ENCODE measurements at places on chromosomes 2 and 18.

GRCh38 chr2:181991171-181991885 lies 5.7 kb downstream of the PPP1R1C start:
- ATAC-seq: no peak

- ATAC-seq: no peak
Measured at GRCh38 chr2:175054340-175054739, 49.2 kb upstream of the CHN1 start.

GRCh38 chr2:64168756-64169155 lies 24.5 kb upstream of the PELI1 start:
- no peak for ATAC-seq

DNA sequence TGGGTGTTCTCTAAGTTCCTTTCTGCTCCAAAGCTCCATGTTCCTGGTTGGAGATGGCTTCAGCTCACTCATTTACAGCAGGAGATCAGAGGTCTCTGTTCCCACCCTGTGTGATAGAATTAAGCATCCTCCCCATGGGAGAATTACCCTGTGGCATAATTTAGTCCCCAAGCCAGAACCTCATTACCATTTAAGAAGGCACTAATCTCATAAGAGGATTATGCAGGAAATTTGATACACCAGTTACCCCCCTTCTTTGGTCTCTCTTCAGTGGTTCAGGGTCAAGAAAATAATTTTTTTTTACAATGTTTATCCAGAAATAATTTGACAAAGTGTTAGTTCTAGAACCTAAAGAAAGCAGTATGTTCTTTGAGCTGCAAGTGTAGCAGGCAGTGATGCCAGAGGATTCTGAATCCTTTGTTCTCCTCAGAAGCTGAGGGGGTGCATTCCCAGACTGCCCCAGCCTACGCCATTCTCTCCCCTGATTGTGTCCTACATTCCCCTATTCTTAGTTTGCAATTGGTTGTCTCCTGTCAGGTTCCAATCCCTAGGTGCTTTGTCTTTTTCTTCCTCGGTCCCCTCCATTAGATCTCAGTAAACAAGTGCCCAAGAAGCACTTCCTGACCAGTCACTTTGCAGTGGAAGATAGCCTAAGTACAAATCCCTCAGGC lies 163.6 kb downstream of the PRKCE start:
- no peak for ATAC-seq

DNA sequence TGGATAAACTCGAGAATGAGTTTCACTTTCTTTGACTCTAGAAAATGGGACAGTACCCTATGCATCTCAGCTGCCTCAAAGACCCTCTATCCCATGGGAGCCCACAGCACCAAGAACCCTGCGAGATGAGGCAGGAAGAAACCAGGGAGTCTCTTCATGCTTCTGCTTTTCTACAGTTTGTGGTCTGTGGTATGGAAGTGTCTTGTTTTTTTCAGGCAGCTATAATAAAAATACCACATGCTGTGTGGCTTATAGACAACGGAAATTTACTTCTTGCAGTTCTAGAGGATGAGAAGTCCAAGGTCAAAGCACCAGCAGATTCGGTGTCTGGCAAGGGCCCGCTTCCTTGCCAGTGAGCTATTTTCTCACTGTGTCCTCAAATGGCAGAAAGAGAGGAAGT lies 257.9 kb downstream of the SUCLG1 start:
- ATAC-seq: no peak

Data from activated T-helper 17 cell treated with anti-CD3 and anti-CD28 coated beads, Interleukin-2, amount 50 U/mL, for 72 hours (primary cell).